ENCODE measurements at places on chromosomes 12 and 14.

DNA sequence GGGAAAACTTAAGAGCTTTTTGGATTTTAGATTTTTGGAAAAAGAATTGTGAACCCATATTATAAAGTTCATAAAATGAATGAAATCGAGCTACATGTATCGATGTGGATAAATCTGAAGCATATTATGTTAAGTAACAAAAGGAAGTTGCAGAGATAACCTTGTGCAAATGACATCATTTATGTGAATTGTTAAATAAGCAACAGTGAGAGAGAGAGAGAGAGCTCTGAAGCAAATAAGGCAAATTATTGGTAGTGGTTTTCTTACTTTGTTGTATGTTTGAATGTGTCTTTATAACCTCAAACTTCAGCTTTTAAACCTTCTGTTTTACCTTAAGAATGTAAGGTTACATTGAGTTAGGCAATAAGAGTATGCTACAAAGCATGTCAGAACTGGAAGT, 78.8 kb downstream of the ERC1 start:
- no peak for DNase-seq

GRCh38 chr12:92297932-92298696, 152.5 kb upstream of the BTG1 start:
- no peak for DNase-seq

GRCh38 chr12:113407931-113408600, 4.4 kb upstream of the SDS start:
- DNase-seq: no peak

GRCh38 chr14:65168840-65169239, 66.5 kb upstream of the MAX start:
- peak; percentile 47 for DNase-seq

DNA sequence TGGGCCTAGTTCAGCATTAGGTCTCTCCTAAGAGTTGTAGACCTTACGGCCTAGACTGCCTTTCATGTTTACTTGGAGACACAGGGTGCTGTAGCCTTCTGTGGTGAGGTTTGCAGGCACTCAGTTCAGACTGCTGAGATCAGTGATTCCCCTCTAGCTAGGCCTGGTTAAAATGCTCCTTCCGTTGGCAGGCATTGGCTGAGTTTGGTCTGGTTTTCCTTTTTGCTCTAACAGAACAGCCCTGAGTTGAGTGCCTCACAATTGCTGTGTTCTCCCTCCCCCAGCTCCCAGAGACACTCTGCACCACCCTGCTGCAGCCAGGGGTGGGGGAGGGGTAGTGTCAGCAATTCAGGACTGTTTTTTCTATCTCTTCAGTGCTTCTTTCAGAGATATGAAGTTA, 178.9 kb upstream of the DYRK2 start:
- peak; percentile 17 for DNase-seq

DNA sequence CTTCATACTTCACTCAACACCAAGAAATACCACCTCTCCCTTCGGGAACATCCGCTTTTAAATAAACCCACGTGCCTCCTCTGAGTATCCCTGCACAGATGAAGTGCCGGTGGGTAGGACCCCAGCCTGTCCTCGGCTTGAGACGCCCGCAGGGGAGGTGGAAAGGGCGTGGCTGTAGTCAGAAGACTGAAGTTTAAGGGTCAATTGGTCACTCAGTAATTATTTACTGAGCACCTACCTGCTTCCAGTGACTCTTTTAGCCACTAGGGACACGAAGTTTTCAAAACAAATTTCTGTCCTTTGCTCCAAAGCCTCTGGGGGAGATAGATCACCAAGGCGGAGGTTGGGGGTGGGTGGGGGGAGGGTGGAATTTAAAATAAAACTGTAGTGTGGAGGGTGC, 309.4 kb downstream of the VRK1 start:
- DNase-seq: no peak

DNA sequence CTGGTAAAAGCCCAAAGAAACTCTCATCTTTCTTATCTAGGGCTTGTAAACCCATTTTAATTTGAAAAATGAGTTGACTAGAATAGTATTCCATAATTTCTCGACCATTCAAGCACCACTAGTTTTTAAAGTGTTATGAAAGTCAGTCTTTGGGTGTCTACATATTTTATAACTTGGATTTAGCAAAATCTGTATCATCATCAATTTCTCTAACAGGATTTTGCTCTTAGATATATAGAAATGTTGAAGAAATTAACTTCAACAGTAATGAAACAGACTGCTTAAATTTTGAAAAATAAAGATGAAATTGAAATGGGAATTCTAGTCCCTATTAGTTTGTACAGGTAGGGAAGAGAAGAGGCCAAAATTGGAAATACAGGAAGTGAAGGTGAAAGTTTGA, 32.8 kb downstream of the MSRB3 start:
- no peak for DNase-seq

- no peak for DNase-seq
Measured at GRCh38 chr12:67671419-67671818, 22.9 kb downstream of the DYRK2 start.

- no peak for DNase-seq
Measured at GRCh38 chr12:26939192-26939832, 1.0 kb downstream of the FGFR1OP2 start.

DNA sequence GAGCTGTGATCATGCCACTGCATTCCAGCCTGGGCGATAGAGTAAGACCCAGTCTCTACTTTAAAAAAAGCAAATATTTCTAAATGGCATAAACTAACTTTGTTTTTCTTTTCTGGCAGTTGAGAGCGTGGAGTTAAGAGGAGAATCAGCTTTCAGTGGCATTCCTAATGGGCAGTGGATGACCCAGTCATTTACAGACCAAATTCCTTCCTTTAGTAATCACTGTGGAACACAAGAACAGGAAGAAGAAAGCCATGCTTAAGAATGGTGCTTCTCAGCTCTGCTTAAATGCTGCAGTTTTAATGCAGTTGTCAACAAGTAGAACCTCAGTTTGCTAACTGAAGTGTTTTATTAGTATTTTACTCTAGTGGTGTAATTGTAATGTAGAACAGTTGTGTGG, 21.2 kb downstream of the TDG start:
- no peak for DNase-seq

GRCh38 chr12:54082397-54082892, 28.8 kb downstream of the HOXC4 start:
- no peak for DNase-seq
